Aorta (tissue), 5 donors: ENCODE measurements at places on chromosomes 5 and 9.

GRCh38 chr9:3879315-3879714, 353.5 kb upstream of the RFX3 start:
- DNase-seq = no peak

GRCh38 chr9:15353892-15354291, 46.9 kb upstream of the TTC39B start:
- no peak for DNase-seq

GRCh38 chr5:133123297-133123696, 71.5 kb downstream of the HSPA4 start:
- DNase-seq = no peak

DNA sequence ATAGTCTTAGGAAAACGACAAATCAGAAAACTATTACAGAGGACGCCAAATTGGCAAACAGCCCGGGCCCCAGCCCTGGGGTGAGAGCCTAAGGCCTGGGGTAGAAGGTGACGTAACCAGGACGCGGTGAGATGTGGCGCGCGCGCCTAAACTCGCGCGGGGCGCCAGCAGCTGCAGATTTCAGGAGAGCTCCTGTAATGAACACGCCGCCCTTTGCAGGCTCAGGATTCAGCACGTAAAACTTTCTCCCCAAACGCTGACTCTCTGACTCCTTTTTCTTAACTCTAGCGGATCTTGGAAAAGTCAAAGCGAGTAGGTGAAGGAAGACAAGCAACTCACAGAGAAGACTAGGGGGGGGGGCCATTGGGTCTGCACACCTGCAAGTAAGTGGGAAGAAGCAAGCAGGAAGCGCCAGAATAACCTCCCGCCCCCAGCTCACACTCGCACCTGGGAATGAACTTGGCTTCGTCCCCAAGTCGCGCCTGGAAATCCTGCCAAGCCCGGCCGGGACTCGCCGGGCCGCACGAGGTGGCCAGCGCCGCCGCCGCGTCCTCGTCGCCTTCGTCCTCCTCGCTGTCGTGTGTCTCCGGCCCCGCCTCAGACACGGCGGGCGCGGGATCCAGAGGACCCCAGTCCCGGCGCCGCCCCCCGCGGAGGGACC, 822 bp downstream of the RASEF start:
- no peak for DNase-seq

- no peak for DNase-seq
Observed at GRCh38 chr5:92613546-92613945, 967.5 kb downstream of the NR2F1-AS1 start.

DNA sequence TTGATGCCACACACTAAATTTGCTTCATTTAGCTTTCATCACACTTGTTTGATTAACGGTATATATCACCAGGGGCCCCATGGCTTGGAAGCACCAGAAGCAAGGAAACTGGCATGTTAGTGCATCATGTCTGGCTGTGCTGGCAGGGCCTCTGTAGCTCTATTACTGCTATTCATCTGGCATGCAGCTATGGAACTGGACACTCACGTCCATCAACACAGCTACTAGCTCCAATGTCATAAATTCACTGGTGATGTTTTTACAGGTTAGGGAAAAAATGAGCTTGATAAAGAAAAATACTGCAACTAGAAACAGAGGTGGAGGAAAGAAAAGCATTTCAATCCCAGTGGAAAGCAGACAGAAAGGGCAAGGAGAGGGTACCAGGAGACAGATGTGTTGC, 343.2 kb downstream of the DEPDC1B start:
- no peak for DNase-seq

DNA sequence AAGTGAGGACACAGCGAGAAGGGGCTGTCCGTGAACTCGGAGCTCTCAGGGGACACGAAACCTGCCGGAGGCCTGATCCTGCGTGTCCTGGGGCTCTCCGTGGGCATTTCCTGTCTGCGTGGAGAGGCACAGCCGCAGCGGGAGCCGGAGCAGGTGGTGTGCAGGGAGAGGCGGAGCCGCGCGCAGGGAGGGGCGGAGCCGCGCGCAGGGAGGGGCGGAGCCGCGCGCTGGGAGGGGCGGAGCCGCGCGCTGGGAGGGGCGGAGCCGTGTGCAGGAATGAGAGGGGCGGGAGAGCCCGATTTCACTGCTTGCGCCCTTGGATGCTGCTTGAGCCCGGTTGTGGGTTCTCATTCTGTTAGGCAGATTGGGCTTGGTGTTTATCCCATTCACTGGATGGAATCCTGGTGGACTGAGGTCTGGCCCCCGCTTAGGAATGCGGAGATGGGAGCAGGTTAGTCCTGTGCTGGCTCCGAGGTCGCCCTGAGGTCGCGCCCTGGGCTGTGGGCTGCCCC, 26.7 kb downstream of the NDUFS6 start:
- DNase-seq = peak; percentile 56

- no peak for DNase-seq
Observed at GRCh38 chr5:143594902-143595818, 191.7 kb upstream of the NR3C1 start.

DNA sequence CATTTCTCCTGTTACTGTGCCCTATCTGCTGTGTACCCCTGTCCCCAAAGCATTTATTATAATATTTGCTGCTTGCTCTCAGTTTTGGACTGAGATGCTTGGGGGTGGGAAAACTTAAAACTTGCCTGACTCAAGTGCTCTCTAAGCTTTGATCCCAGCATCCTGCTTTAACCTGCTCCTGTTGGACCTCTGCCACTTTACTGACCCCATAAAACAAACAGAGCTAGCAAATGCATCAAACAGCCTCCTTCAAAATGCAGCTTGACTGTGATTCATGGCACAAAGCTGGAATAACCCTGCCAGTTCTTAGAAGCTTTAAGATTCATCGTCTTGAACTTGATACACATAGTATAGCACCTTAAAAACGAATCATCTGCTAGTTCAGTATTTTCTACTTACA, 212.5 kb downstream of the DEPDC1B start:
- no peak for DNase-seq

DNA sequence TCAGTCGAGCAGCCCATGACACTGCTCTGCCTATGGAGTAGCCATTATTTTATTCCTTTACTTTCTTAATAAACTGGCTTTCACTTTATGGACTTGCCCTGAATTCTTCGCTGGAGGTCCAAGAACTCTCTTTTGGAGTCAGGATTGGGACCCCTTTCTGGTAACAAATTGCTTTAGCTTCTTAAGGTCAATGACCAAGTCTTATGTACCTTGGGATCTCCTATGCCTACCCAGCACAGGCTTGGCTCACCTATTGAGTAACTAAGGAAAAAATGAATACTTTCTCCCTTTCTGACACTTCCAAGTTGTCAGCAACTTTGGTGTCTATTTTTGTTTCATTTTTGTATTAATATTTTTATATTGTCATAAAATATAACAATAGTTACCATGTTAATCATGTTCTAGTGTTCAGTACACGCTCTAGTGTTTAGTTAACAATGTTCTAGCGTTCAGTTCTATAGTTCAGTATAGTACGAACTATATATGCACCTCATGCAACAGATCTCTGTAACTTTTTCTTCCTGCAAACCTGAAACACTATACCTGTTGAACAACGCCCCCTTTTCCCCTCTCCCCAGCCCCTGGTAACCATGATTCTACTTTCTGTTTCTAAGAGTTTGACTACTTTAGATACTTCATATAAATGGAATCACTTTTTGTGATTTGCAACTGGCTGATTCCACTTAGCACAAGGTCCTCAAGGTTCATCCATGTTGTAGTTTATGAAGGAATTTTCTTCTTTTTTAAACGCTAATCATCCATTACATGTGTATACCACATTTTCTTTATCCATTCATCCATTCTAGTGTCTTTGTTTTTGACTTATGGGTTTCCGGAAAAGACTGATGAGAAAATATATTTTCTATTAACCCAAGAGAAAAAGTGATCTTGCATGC, 1.8 kb upstream of the RHOBTB3 start:
- no peak for DNase-seq
